Posterior vena cava (tissue), 2 donors: ENCODE measurements at places on chromosomes 12 and 14. TPM values are rescaled to one million over a fixed set of nuclear protein-coding genes. Genes with fewer than 3 reads are reported as not detected.

Gene TMEM121
- total RNA-seq, result 1.9 TPM

Gene FAM222A
- total RNA-seq, result 0.79 TPM

Gene CTSG
- total RNA-seq, result 3.1 TPM

Gene RIN3
- total RNA-seq, result 34.0 TPM

Gene GPRC5D
- not detected for total RNA-seq

Gene CBX5
- total RNA-seq, result 56.2 TPM

Gene TPH2
- total RNA-seq, result not detected

Gene WSCD2
- 17.8 TPM for total RNA-seq

Gene PZP
- total RNA-seq, result 0.57 TPM

Gene SERPINA3
- 301 TPM for total RNA-seq

Gene FSCB
- total RNA-seq, result not detected

Gene BICDL1
- total RNA-seq, result 0.51 TPM

Gene PUS1
- total RNA-seq, result 12.5 TPM

Gene CIROP
- total RNA-seq, result not detected

DNA sequence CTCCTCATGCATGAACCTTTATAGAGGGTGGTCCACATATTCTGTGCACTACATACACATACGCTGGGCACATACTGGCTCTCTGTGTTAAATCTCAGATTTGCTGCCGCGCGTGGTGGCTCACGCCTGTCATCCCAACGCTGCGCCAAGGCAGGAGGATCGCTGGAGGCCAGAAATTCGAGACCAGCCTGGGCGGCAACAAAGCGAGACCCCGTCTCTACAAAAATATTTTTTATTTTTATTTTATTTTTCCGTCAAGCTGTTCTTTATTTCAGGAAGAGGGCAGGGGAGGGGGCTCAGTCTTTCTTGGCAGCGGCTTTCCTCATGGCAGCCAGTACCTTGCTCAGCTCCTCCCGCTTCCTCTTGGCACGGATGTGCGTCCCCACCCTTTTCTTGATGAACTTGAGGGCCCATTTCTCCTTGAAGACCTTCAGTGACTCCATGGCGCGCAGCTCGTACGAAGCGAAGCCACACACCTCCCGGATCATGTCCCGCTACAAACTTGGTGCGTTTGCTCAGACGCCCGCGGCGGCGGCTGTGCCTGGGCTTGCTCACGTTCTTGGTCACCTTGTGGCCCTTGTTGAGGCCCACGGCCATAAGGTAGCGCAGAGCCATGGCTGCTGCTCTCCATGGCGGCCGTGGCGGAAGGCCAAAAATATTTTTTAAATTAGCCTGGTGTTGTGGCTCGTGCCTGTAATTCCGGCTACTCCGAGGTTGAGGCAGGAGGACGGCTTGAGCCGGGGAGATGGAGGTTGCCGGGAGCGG lies 3.2 kb downstream of the DCAF4 start:
- DNase-seq, result peak; percentile 67

DNA sequence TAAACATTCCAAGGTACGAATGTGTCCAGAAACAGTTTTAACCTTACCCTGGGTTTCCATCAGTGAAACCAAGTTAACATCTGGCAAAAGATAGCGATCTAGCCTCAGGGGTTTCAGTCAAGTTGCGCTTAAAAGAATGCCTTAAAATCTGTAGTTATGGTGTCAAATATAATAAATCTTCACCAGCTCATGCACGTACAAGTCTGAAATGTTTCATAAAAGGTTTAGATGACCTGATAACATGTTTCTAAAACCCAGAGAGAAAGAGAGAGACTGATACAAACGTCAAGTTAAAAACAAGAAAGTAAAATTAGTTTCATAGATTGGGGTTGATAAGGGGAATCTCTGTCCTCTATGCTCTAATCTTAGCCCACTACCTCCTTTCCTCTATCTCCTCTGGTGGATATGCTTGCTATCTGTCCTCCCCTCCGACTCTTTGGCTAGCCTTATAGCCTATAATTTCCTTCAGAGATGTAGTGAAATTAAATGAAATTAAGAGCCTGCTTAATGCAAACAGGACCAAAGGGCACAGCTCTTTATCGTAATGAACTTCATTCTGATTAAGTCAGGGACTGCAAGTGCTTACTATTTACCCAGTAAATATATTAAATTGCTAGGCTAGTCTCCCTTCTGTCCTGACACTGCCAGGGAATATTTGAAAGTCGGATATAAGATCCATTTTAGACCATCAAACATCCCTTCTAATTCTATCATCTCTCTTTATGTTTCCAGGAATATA lies 18.4 kb upstream of the FOS start:
- DNase-seq, result no peak

DNA sequence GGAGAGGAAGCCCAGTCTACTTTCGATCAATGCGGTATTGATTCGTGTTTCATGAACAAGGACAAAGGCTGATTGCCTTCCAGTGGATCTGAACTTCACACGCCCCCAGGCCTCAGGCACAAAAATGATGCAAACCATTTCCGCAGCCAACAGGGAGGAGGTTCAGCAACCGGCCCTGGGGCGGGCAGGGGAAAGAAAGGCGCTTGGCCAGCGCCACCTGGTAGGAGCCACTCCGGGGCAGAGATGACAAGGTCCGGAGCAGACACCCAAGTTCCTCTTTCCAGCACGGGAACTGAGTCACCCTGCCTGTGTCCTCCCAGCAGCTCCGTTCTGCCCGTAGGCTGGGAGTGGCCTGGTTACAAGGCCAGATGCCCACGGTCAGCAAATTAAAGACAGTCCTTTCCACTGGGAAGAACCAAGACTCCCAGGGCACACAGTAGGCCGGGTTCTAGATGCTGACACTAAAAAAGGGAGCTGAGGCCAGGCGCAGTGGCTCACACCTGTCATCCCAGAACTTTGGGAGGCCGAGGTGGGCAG lies 136.3 kb downstream of the SCARB1 start:
- peak; percentile 95 for DNase-seq

DNA sequence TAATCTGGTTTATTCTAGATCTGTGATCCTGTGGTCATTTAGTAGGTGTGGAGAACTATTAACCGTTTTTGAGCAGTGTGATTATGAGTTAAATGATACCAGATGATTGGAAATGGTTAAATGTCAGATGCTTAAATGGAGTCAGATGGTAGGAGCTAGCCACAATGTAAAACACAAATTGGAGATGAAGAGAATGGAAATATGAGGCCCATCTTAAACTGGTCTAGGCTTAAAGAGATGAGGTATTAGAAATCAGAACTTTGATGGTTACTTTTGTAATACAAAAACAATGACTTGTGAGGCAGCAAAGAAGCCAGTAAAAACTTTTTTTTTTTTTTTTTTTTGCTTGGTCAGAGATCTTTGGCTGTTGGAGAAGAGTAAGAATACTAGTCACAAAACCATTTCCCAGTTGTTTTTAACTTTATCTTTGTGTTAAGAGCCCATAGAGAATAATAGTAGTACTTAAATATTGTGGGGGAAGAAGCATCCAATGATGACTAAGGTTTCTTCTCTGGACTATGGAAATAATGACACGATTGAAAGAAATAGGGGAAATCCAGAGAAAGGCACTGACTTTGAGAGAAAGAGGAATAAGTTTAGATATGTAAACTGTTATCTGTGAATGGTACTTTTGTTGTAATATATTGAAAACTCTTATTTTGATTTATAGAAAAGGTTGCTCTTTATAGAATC lies 95.9 kb downstream of the WNK1 start:
- no peak for DNase-seq

DNA sequence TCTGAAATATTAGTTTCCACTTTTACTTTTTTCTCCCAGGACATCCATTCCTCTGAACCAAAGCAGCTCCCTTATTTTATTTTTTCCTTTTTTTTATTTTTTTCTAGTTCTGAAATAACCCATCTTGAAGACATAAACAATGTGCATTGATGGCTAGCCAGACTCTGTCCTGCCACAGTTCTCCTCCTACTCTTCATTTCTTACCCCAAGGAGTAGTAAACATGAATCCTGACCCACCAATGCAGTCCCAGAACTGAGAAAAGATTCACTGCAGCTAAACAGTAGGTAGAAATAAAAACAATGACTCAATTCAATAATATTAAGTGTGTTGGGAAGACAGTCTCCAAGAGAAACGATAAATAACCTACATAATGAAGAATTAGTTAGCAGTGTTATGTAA lies 65.7 kb upstream of the NOVA1 start:
- no peak for DNase-seq

GRCh38 chr12:26402648-26403047 lies 207.3 kb downstream of the SSPN start:
- DNase-seq, result no peak

- no peak for DNase-seq
Observed at GRCh38 chr14:90644882-90645281, 171.3 kb downstream of the TTC7B start.

DNA sequence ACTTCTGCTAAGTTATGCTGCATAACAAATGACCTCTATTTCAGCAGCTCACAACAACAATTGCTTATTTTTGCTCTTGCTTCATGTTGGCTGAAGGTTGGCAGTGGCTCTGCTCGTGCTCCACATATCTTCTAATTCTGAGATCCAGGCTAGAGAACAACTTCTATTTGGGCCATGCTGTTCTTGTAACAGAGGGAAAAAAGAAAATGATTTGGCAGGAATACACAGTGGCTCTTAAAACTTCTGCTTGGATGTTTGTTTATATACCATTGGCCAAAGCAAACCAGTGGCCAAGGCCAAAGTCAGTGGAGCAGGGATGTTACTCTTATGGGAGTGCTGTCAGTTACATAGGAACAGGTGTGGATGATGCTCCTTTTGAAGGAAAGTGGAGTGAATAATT lies 32.1 kb downstream of the GPHN start:
- DNase-seq, result no peak

DNA sequence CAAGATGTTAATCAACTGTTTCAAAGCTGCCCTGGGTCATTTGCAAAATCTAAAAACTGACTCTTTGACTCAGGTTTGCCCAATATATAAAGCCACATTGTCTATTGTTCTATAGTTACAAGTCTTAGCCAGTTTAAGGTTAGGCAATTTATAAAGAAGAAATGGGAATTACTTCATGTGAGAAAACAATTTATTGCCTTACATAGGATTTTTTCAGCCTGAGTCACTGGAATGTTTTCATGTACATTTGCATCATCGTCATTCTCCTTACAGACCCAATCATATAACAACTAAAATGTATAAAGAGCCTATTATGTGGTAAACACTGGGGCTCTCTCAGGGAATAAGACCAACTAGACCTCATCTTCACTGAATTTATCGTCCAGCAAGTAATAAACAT lies 100.3 kb upstream of the PLEKHG7 start:
- DNase-seq, result no peak

- no peak for DNase-seq
Observed at GRCh38 chr12:93722835-93723567, 45.8 kb downstream of the CRADD start.

DNA sequence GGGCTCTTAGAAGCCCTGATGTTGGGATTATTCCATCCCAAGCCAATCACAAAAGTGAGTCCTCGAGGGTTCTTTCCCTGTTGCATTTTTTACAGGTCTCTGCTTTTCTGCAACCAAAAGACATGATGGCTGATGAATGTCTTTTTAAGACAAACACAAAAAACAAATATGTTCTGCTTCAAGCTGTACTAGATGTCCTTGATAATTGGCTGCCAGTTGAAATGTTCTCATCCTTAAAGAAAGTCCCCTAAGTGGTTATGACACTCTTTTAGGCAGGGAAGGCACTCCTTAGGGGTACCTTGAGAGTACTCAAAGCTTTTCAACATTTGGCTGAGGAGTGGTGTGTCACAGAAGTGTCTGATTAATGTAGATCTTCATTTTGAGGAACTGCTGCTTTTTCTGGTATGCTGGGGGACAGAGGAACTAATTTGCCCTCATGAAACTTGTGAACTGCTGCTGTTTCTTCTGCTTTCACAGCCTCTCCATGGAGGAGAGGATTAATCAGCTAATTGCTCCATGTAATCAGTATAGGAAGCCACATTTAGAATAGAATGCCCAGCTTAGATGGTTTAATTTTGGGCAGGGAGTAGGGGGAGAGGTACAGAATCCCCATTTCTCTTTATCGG lies 22.8 kb upstream of the IGF1 start:
- no peak for DNase-seq

DNA sequence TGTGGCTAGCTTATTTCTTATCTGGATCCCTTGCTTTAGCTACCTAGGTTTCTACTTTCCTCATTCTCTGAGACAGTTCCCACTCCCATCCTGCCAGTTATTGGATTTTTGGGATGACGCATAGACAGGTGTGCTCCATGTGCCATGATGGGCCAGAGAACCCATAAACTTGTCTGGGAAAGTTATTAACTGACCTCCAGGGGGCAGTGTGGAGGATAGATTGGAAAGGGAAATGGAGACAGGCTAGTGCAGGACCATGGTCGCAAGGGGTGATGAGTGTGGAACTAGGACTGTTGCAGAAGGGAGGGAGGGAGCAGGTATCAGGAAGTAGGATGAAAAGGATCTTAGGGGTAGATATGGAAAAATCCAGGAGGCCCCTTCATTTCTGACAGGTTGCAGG lies 80.3 kb downstream of the ESRRB start:
- no peak for DNase-seq

GRCh38 chr12:29707846-29708245 lies 75.9 kb downstream of the TMTC1 start:
- DNase-seq, result no peak

- no peak for DNase-seq
Observed at GRCh38 chr12:80033448-80033847, 65.9 kb upstream of the OTOGL start.

DNA sequence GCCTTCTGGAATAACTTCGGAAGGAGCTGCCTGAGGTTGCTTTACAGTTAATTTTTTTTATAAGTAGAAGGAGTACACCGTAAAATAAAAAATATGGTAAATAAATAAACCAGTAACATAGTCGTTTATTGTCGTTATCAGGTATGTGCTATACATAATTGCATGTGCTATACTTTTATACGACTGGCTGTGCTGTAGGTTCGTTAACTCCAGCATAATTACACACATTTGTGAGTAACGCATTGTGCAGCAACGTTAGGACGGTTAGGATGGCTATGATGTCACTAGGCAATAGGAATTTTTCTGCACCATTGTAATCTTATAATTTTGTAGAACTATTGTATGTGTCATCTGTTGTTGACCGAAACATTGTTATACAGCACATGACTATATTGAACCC lies 8.5 kb downstream of the EXD2 start:
- DNase-seq, result no peak

DNA sequence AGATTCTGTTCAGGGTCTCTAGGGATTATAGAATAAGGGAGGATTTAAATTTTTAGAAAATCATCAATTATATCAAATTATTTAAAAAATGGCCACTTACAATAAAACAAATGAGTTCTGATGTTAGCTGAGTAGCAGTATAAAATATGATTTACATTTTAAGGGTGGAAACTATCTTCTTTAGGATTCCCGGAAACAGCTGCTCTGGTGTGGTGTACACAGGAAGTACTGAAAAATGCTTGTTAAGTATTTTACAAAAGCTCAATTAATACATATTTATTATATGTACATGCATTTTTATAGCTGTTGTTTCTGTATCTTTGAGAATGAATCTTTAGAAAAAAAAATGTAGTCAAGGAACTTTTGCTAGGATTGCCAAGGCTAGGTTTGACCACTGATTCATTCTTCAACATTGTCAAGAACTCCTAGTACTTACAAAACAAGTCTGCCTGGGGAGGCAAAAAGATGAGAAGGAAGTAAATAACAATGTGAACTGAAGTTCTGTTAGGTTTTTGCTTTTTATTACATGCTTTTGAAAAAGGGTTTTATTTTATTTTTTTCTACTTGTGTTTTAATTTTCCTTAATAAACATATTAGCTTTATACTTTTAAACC lies 48.0 kb downstream of the ARF6 start:
- no peak for DNase-seq
